ENCODE measurements at places on chromosomes 12 and 14.

DNA sequence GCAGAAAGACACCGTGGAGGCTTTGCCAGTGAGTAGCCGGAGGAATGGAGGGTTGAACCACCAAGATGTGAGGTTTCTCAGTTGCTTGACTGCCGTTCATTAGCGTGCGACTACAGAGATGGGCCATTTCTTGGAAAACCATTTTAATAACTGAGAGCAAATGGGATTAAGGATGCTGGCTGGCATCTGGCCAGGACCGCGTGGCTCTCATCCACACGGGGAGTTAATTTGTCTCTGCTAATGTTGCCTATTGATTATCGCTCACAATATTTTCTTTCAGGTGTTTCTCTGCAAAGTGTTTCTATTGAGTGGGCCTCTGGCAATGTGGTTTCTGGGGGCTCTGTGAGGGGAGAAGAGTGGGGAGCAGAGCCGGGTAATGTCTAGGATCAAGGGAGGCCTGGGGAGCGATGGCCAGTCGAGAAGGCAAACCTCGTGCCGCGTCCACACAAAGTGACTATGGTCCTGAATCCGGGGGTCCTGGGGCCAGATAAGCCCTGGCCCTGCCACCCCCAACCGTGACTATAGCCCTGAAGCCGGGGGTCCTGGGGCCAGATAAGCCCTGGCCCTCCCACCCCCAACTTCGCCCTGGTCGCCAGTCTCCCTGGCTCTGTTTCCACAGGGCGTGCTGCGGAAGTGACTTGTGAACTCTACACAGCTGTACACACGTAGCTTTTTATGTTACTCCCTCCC, 110.6 kb downstream of the PRMT8 start:
- DNase-seq, result no peak

- no peak for DNase-seq
Observed at GRCh38 chr12:95195122-95195521, 22.1 kb downstream of the FGD6 start.

DNA sequence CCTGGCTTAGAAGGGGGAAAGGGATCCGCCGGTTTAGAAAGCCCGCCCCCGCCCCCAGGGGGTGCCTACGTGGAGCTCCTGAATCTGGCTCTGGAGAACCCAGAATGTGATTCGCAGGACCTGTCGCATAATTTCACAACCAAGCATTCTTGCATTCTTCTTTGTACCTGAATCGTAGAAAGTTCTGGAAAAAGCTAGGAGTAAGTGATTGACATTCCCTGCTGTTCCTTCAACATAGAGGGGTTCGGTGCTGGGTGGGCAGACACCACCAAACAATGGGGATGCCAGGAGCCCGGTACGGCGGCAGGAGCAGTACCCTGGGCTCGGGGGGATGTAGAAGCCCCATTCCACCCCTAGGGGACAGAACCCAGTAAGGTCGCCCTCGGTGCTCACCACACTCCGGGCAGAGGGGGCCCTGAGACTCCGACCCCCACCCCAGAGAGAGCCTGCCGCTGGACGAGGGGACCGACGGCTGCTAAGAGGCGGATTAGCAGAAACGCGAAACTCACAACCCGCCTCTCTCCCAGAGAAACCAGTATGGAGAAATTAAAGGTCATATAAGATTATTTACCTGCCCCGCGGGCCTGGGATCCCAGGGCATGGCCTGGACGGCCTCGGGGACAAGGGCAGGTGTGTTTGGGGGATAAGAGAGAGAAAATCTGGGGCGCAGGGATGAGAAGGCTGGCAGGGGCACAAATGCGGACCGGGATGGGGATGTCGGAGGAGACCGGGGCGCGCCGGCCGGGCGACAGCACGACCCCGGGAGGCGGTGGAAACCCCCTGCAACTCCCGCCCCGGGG, 520 bp downstream of the CSRP2 start:
- DNase-seq, result no peak

DNA sequence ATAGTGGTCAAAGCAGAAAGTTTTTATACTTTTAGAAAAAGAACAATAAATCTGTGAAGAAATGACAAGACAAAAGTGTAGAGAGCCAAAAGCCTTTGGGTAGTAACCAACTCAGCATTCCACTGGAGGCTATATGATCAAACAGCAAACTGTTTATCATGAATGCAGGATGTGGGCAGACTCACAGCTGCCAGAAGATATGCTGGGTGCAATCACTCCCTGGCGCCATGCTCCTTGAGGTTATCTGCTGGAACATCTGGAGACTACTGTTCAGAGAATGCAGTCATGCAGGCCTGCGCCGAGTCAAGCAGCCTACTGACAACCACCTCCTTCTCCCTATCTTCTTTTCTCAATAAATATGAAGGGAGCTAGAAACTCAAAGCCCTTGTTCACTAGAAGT, 49.0 kb upstream of the SLC8A3 start:
- peak; percentile 89 for DNase-seq

- DNase-seq, result no peak
Observed at GRCh38 chr14:96838449-96838848, 41.3 kb downstream of the VRK1 start.

Data from OCI-M1 (cell line).